ENCODE measurements at places on chromosomes 13 and 19. TPM values are rescaled to one million over a fixed set of nuclear protein-coding genes. Genes with fewer than 3 reads are reported as not detected.

- no peak for DNase-seq
- no peaks in the 10 kb centered on the region for H3K27me3 ChIP-seq
- H3K4me3 ChIP-seq, result no peak overlapping the region
- H3K36me3 ChIP-seq, result peaks cover 4% of the 10 kb centered on the region
Observed at GRCh38 chr13:110651726-110652230, 36.4 kb downstream of the NAXD start.

- no peaks in the 10 kb centered on the region for H3K36me3 ChIP-seq
- peaks cover 6% of the 10 kb centered on the region for H3K27me3 ChIP-seq
- DNase-seq, result no peak
- H3K4me3 ChIP-seq, result no peak overlapping the region
Observed at GRCh38 chr13:93899981-93900380, 579.5 kb downstream of the DCT start.

GRCh38 chr13:31485183-31485582, 254.1 kb upstream of the RXFP2 start:
- H3K4me1 ChIP-seq, result no peaks in the 10 kb centered on the region
- H3K27ac ChIP-seq, result no peak overlapping the region
- no peak for DNase-seq
- H3K4me3 ChIP-seq, result no peak overlapping the region
- peaks cover 10% of the 10 kb centered on the region for H3K27me3 ChIP-seq

GRCh38 chr13:100378533-100378932, 210.1 kb downstream of the GGACT start:
- no peaks in the 10 kb centered on the region for H3K27me3 ChIP-seq
- DNase-seq, result no peak
- no peak overlapping the region for H3K27ac ChIP-seq

GRCh38 chr19:9917321-9917720, 19.0 kb downstream of the OLFM2 start:
- H3K4me1 ChIP-seq, result peaks cover 4% of the 10 kb centered on the region
- no peak for DNase-seq
- peak overlapping the region; percentile 32 for H3K27ac ChIP-seq
- H3K36me3 ChIP-seq, result no peaks in the 10 kb centered on the region
- peaks cover 25% of the 10 kb centered on the region for H3K27me3 ChIP-seq

- H3K27ac ChIP-seq, result no peak overlapping the region
- H3K4me1 ChIP-seq, result peaks cover 21% of the 10 kb centered on the region
- H3K36me3 ChIP-seq, result no peaks in the 10 kb centered on the region
- H3K4me3 ChIP-seq, result no peak overlapping the region
- DNase-seq, result no peak
- H3K27me3 ChIP-seq, result peaks cover 15% of the 10 kb centered on the region
Observed at GRCh38 chr13:76883236-76883635, 3.0 kb downstream of the KCTD12 start.

CRLF1 gene
- total RNA-seq, result not detected

ETV2 gene
- 0.52 TPM for total RNA-seq

All from T-helper 17 cell (primary cell).